ENCODE measurements at places on chromosomes 6 and 20. TPM values are rescaled to one million over a fixed set of nuclear protein-coding genes. Genes with fewer than 3 reads are reported as not detected.

DNA sequence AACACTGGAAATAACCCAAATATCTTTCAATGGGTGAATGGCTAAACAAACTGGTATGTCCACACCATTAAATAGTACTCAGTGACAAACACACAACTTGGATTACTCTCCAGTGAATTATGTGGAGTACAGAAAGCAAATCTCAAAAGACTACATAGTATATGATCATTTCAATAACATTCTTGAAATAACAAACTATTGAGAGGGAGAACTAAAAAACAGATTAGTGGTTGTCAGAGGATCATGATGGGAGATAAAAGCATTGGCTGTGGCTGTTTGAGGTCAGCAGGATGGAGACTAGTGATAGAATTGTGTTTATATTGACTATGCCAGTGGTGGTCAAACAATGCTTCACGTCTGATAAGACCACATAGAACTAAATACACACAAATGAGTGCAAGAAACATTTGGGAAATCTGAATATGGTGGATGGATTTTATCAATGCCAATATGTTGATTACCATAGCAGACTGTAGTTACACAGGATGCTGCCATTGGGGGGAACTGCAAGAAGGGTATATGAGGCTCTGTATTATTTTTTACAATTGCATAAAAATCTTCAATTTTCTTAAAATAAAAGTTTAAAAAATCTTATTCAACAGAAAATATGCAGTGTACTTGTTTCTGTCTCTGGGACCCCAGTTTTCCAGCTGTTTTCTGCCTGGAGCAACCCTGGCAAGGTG is 242.0 kb downstream of the TBXT start:
- no peak overlapping the region for H3K4me3 ChIP-seq
- H3K4me1 ChIP-seq = no peaks in the 10 kb centered on the region
- H3K27ac ChIP-seq = no peak overlapping the region
- no peaks in the 10 kb centered on the region for H3K36me3 ChIP-seq
- no peaks in the 10 kb centered on the region for H3K27me3 ChIP-seq

DNA sequence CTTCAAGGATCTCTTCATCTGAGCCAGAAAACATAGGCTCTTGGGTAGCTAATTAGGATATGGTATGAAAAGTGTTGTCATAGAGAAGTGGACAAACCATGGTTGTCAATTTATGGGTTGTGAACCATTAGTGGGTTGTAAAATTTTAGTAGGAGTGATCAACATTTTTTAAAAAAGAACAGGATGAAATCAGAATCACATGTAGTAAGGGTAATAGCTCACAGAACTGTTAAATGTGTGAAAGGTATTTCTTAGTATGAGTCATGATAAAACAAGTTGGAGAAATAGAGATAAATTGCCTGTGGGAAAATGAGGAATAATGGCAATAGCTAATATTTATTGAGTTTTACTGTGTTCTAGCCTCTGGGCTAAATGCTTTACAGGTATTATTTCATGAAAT is 113.4 kb downstream of the MAP3K4 start:
- H3K4me3 ChIP-seq = no peak overlapping the region
- no peaks in the 10 kb centered on the region for H3K4me1 ChIP-seq
- no peak for DNase-seq

Gene GSTA1
- total RNA-seq = 0.42 TPM

DNA sequence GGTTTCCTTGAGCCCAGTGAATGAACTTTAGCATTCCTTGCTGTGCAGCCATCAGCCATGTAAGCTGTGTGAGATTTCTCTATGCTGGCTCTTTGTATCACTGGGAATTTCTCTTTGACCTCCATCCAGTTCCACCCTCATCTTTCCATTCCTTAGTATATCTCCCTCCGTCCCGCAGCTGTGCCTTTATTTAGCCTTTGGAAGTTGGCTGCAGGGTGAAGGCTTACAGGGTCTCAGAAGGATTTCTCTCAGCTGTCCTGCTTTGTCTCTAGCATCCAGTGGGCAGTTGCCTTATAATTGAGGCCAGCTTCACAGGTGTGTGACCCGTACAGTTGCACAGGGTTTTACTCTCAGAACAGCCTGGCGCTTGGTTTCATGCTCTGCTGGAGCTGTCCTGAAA is 144.3 kb downstream of the PXDC1 start:
- H3K4me3 ChIP-seq = no peak overlapping the region
- H3K27me3 ChIP-seq = peaks cover 49% of the 10 kb centered on the region
- DNase-seq = no peak

GRCh38 chr6:111620169-111620568 is 14.5 kb upstream of the TRAF3IP2 start:
- H3K27ac ChIP-seq = no peak overlapping the region
- H3K4me3 ChIP-seq = no peak overlapping the region
- no peak for DNase-seq
- peaks cover 62% of the 10 kb centered on the region for H3K27me3 ChIP-seq
- no peaks in the 10 kb centered on the region for H3K36me3 ChIP-seq

Gene OCSTAMP
- total RNA-seq = not detected

DNA sequence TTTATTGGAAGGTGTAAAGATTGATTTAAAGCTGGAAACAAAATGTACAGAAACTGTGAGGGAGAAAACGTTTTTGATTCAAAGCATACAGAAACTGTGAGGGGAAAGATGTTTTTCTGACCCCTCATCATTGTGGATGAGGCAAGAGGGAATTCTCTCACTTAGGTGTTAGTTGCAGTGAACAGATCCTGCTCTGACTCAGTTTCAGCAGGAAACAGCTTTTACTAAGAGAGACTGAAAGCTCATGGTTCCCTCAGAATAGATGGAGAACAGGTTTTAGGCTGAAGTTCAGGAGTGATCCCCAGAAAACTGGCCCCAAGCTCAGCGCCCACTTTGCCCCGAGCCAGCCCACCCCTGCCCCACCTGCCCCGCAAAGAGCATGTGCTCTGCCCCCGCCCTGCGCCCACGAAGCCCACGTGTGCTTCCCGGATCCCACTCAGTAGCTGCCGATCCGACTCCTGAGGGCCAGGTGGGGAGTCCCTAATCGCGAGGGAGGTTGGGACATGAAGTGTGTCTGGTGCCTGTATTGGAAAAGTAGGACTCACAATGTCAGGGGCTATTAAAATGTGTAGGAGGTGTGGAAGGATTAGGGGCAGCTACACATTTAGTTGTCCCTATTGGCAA is 41.2 kb downstream of the DUSP22 start:
- H3K4me1 ChIP-seq = no peaks in the 10 kb centered on the region
- no peak for DNase-seq
- no peak overlapping the region for H3K27ac ChIP-seq
- no peaks in the 10 kb centered on the region for H3K27me3 ChIP-seq
- H3K36me3 ChIP-seq = no peaks in the 10 kb centered on the region
- no peak overlapping the region for H3K4me3 ChIP-seq

DNA sequence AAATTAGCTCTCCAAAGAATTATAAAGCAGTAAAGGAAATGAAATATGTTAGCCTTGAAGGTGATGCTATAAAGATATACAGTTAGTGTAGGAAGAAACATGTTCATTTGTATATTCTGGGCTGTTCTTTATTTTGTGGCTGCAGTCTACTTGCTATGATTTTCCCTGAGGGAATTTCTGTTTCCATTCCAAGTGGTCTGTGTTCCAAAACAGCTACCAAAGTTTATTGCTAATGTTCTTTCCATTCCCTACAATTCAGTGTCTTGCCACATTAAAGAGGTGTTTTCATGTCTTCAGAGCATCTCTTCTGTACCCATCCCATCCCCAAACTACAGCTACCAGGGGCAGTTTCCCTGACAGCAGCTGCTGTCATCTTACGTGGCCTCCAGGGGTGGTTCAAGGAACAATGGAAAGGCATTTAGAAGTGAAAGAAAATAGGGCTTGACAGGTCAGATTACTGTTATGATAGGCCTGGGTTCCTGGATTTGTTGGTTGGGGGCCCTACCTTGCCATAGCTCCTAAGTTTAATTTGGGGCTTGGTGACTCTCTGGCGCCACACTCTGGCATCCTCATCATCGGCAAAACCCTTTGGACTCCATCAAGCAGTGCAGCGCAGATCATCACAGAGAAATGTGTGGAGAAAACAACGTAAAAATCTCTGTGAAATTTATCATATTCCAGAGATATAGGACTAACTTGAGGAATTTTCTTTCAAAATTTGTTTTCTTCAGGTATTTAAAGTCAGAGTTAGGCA is 33.8 kb upstream of the AIG1 start:
- DNase-seq = no peak
- no peak overlapping the region for H3K4me3 ChIP-seq
- no peak overlapping the region for H3K27ac ChIP-seq
- no peaks in the 10 kb centered on the region for H3K27me3 ChIP-seq

DNA sequence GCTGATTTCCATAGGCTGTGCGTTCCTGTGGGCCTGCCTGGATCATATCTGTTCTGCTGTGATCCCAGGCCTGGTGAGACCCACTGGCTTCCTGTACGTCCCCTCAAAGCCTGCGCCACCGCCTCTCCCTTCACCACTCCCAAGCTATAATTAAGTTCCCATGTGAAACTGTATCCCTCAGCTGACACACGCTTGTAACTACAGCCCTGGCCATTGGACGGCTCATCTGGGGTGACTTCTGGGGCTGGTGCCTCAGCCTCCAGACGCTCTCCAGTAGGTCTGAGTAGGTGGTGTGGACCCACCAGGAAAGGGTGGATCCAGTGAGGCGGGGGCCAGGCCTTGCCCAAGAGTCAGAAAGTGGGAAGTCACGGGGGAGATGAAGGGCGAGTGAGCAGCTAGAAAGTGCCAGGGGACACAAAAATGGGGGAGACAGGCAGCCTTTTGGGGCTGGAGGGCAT is 21.0 kb downstream of the PPARD start:
- H3K4me1 ChIP-seq = peaks cover 20% of the 10 kb centered on the region
- H3K27ac ChIP-seq = peak overlapping the region; percentile 87
- H3K36me3 ChIP-seq = no peaks in the 10 kb centered on the region

DNA sequence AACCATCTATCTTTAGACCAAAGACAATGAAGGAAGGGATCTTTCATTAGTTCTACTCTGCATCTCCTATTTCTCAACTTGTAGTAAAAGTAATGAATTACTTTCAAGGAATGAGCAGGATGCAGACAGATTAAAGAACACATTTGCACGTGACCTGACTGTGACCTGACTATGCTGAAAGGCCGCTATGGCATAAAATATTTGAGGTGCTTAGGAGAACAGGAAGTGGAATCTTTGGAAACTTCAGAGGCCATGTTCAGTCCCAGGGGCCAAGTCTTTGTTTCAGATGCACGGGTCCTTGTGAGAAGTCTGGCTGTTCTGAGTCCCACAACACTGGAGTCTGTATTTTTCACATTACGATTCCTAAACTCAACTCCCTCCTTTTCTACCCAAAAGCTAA is 41.0 kb downstream of the NINL start:
- H3K4me3 ChIP-seq = no peak overlapping the region
- no peak for DNase-seq

DNA sequence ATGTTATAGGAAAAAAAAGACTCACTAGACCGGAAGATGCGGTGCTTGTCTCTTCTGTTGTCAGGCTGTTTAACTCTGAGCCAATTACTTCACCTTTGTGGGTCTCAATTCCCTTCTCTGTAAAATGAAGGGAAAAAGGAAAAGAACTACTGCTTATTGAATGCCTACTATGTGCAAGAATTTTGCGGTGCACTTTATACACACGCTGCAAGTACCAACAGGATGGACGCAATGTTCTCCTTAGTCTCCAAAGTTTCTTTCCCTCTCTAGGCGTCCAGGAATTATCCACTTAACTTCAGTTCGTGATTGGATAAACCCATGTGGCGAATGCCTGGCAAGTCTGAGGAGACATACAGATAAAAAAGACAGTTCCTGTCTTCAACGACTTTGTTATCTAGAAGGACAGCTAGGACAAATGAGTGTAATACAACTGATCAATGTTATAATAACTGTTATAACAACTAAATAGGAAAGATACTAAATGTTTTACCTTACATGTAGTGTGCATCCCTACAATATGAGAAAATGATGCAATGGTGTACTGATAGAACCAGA is 69.0 kb upstream of the JARID2 start:
- DNase-seq = no peak
- H3K27ac ChIP-seq = no peak overlapping the region
- H3K4me1 ChIP-seq = no peaks in the 10 kb centered on the region

GRCh38 chr6:98547634-98548033 is 286.7 kb upstream of the POU3F2 start:
- H3K27ac ChIP-seq = no peak overlapping the region
- no peak overlapping the region for H3K4me3 ChIP-seq
- H3K4me1 ChIP-seq = no peaks in the 10 kb centered on the region
- DNase-seq = no peak
- H3K27me3 ChIP-seq = no peaks in the 10 kb centered on the region
- no peaks in the 10 kb centered on the region for H3K36me3 ChIP-seq

Gene FIG4
- 4.8 TPM for total RNA-seq

DNA sequence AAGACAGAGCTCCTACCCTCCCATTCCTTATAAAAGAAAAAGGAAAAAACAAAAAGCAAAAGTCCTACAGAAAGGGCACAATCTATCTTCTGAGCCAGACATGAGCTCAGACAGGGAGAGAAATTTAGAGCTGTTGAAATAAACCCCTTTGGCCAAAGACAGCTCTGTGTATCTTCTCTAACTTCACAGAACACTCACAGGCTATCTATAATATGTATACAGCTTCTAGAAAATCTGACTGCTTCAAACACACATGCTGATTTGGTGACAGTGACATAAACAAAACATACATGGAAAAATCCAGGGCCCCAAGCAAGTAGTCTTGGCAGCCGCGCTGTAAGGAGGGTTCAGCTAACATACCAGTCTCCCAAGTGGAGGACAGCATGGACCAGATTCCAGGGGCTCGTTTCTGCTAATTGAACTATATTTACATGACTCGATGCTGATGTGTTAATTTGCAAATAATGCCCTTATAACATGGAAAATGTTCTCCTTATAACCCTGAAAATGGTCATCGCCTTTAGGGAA is 37.0 kb downstream of the MTFR2 start:
- H3K4me3 ChIP-seq = no peak overlapping the region
- no peak overlapping the region for H3K27ac ChIP-seq
- H3K36me3 ChIP-seq = no peaks in the 10 kb centered on the region
- peaks cover 17% of the 10 kb centered on the region for H3K27me3 ChIP-seq

- no peak overlapping the region for H3K27ac ChIP-seq
- no peak for DNase-seq
- no peak overlapping the region for H3K4me3 ChIP-seq
- H3K36me3 ChIP-seq = peaks cover 79% of the 10 kb centered on the region
Measured at GRCh38 chr6:161041274-161041673, 49.7 kb downstream of the MAP3K4 start.

- H3K36me3 ChIP-seq = no peaks in the 10 kb centered on the region
- H3K27me3 ChIP-seq = no peaks in the 10 kb centered on the region
- no peak for DNase-seq
- H3K4me1 ChIP-seq = peaks cover 4% of the 10 kb centered on the region
Measured at GRCh38 chr6:90216072-90216977, 80.3 kb downstream of the BACH2 start.

GRCh38 chr20:58432186-58432954 is 43.3 kb downstream of the VAPB start:
- H3K27me3 ChIP-seq = no peaks in the 10 kb centered on the region
- DNase-seq = no peak
- no peaks in the 10 kb centered on the region for H3K4me1 ChIP-seq
- peaks cover 75% of the 10 kb centered on the region for H3K36me3 ChIP-seq
- H3K4me3 ChIP-seq = no peak overlapping the region
